ENCODE measurements at places on chromosomes 5 and 9. TPM values are rescaled to one million over a fixed set of nuclear protein-coding genes. Genes with fewer than 3 reads are reported as not detected.
A peak's percentile ranks its signal among the peaks of the same experiment; 100 is the strongest.

- no peaks in the 10 kb centered on the region for H3K36me3 ChIP-seq
- H3K27me3 ChIP-seq: no peaks in the 10 kb centered on the region
- no peak overlapping the region for H3K4me3 ChIP-seq
- H3K4me1 ChIP-seq: no peaks in the 10 kb centered on the region
- DNase-seq: no peak
- H3K27ac ChIP-seq: no peak overlapping the region
These were observed 377.3 kb upstream of the MEF2C start for GRCh38 chr5:89260254-89260653.

- DNase-seq: no peak
- peaks cover 14% of the 10 kb centered on the region for H3K27me3 ChIP-seq
These were observed 5.9 kb downstream of the ITGA2 start for GRCh38 chr5:52995095-52995494.

DNA sequence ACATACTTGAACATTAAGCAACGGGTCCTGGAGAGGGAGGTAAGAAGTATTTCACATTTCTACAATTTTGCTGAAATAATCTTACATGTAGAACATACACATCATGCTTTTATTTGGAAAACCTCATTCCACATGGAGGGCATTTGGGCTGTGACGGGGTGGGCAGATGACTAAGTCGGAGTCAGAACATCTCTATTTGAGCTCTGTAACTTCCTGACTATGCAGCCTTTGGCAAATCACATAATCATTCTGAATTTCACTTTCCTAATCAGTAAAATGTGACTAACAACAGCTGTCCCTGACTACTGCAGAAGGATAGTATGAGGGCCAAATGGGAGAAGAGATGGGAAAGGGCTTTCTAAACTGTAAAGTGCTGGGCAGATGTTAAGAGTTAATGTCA lies 17.1 kb upstream of the IL6ST start:
- DNase-seq: no peak
- no peaks in the 10 kb centered on the region for H3K4me1 ChIP-seq
- H3K4me3 ChIP-seq: no peak overlapping the region

GRCh38 chr9:113912816-113913215 lies 36.7 kb downstream of the ZNF618 start:
- H3K36me3 ChIP-seq: no peaks in the 10 kb centered on the region
- H3K4me3 ChIP-seq: no peak overlapping the region
- no peaks in the 10 kb centered on the region for H3K27me3 ChIP-seq
- DNase-seq: no peak
- H3K4me1 ChIP-seq: peaks cover 12% of the 10 kb centered on the region

- H3K27ac ChIP-seq: no peak overlapping the region
- no peak overlapping the region for H3K4me3 ChIP-seq
- no peaks in the 10 kb centered on the region for H3K27me3 ChIP-seq
These were observed 173.7 kb upstream of the POU5F2 start for GRCh38 chr5:93915142-93915553.

The THBS4 gene
- total RNA-seq: 1.6 TPM

GRCh38 chr9:127130235-127130634 lies 7.8 kb upstream of the ANGPTL2 start:
- no peaks in the 10 kb centered on the region for H3K27me3 ChIP-seq
- H3K36me3 ChIP-seq: no peaks in the 10 kb centered on the region
- no peaks in the 10 kb centered on the region for H3K4me1 ChIP-seq

DNA sequence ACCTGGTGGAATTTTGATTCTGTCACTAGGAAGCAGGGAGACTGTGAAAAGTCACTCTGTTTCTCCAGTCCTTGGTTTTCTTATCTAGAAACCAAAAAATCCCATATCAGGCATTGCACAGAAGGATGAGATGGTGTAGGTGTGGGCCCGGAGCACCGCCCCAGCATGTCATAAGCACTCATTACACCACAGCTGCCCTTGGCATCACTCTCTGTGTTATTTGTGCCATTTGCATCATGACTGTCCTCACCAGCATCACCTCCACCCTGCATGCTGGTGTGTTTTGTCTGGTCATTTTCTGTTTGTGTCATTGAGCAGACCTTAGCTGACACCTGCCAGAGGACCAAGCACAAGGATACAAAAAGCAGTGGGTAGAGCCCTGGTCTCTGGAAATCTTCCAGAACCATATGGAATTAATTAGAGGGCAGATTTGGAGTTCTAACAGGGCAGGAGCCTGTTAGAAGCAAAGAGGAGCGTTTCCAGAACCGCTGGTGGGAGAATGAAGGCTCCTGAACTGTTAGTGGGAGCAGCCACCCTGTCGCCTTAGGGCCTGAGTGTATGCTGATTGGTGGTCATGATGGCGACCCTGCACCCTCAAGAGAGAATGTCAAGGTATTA lies 99.3 kb downstream of the AMBP start:
- H3K4me1 ChIP-seq: peaks cover 9% of the 10 kb centered on the region
- H3K27ac ChIP-seq: no peak overlapping the region
- no peaks in the 10 kb centered on the region for H3K27me3 ChIP-seq
- H3K36me3 ChIP-seq: no peaks in the 10 kb centered on the region
- no peak for DNase-seq

- H3K4me1 ChIP-seq: no peaks in the 10 kb centered on the region
- H3K27ac ChIP-seq: no peak overlapping the region
- H3K27me3 ChIP-seq: no peaks in the 10 kb centered on the region
- no peak for DNase-seq
These were observed 76.9 kb downstream of the LIX1 start for GRCh38 chr5:97065475-97065874.

- no peaks in the 10 kb centered on the region for H3K36me3 ChIP-seq
- peaks cover 8% of the 10 kb centered on the region for H3K4me1 ChIP-seq
- H3K27ac ChIP-seq: no peak overlapping the region
- no peak for DNase-seq
These were observed 24.2 kb downstream of the C9orf50 start for GRCh38 chr9:129596541-129597331.

DNA sequence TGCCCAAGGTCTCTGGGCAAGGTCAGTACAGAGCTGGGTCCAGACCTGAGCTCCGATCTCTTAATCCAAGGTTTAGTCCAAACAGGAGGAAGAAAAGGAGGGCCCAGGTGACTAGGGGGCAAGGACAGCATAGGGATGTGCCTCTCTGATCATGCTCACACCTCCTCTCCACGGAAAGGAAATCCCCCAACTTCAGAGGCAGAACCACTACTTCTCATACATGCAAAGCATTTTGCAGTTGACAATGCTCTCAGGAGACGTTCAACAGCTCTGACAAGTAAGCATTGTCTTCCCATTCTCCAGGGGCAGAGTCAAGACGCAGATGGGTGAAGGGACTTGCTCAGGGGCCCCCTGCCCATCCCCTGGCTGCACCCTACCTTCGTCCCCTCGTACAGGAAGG lies 8.7 kb upstream of the CORO2A start:
- no peak overlapping the region for H3K27ac ChIP-seq
- no peaks in the 10 kb centered on the region for H3K36me3 ChIP-seq
- no peaks in the 10 kb centered on the region for H3K4me1 ChIP-seq
- DNase-seq: no peak
- H3K27me3 ChIP-seq: no peaks in the 10 kb centered on the region
- no peak overlapping the region for H3K4me3 ChIP-seq

DNA sequence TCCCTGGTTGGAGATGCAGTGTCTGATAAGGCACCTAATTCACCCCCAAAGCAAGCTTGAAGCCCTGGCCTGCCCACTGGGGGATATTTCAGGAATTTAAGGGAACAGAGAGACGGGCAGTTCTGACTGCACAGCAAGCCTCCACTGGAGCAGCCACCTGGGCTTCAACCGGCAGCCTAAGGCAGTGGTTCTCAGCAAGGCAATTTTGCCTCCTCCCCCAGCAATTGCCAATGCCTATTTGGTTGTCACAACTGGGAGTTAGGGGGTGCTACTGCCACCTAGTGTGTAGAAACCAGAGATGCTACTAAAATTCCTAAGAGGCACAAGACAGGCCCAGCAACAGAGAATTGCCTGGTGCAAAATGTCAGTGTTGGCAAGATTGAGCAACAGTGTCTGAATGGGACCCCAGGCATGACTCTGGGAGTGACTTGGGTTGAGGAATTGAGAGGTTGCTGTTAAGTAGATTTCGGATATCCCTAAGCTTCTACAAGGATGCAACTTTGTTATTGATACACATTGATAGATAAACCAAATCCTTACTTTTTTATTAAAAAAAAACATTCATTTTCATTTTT lies 58.7 kb upstream of the CTSL start:
- peaks cover 6% of the 10 kb centered on the region for H3K4me1 ChIP-seq
- H3K27me3 ChIP-seq: no peaks in the 10 kb centered on the region
- no peak overlapping the region for H3K27ac ChIP-seq
- peak; percentile 74 for DNase-seq

- no peak overlapping the region for H3K4me3 ChIP-seq
- H3K27me3 ChIP-seq: no peaks in the 10 kb centered on the region
- H3K36me3 ChIP-seq: no peaks in the 10 kb centered on the region
- H3K27ac ChIP-seq: no peak overlapping the region
- DNase-seq: no peak
These were observed 163.9 kb downstream of the OLFM1 start for GRCh38 chr9:135251331-135251761.

GRCh38 chr5:135063511-135064234 lies 29.6 kb upstream of the PITX1 start:
- no peaks in the 10 kb centered on the region for H3K36me3 ChIP-seq
- no peaks in the 10 kb centered on the region for H3K4me1 ChIP-seq
- no peak for DNase-seq
- no peak overlapping the region for H3K4me3 ChIP-seq

DNA sequence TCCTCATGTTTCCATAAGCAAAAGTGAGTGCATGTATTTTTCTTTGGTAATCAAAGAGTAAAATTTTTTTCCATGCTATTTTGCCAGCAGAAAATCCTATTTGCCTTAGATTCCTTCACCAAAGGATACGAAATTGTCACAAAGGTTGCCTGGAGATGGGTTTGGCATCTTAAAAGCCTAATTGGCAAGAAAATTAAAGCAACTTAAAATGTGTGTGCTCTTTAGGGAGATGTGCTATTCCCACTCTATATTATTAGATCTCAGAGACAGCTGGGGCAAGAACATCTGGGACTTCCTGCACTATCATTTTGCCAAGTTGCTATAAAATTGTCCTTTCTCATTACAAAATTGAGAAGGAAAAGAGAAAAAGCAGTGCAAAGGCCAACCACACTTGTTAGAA lies 146.1 kb downstream of the PLCXD3 start:
- no peaks in the 10 kb centered on the region for H3K36me3 ChIP-seq
- no peak overlapping the region for H3K4me3 ChIP-seq
- H3K4me1 ChIP-seq: no peaks in the 10 kb centered on the region
- no peak for DNase-seq

The OR2Y1 gene
- not detected for total RNA-seq
